ENCODE measurements at places on chromosomes 2 and 18. TPM values are rescaled to one million over a fixed set of nuclear protein-coding genes. Genes with fewer than 3 reads are reported as not detected.

Gene FSIP2
- 0.26 TPM for total RNA-seq

DNA sequence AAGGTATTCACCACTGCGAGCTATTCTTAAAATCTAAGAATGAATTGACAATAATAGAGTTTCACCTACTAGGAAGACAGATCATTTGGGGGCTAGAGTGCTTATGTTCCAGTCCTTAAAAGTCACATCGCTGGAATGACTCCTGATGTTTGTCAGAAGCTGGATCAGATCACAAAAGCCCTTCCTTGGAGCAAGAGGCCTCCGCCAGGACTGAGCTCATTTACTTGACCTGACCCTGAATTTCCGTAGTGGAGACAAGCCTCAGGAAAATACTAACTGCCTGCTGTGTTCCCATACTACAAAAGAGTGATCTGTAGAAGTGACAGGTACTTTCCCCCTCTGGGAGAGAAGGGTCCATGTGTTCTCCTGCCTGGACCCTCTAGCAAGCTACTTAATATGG lies 483.9 kb downstream of the DPP10 start:
- no peaks in the 10 kb centered on the region for H3K27me3 ChIP-seq
- H3K36me3 ChIP-seq: no peaks in the 10 kb centered on the region
- no peak overlapping the region for H3K27ac ChIP-seq
- H3K4me1 ChIP-seq: no peaks in the 10 kb centered on the region

DNA sequence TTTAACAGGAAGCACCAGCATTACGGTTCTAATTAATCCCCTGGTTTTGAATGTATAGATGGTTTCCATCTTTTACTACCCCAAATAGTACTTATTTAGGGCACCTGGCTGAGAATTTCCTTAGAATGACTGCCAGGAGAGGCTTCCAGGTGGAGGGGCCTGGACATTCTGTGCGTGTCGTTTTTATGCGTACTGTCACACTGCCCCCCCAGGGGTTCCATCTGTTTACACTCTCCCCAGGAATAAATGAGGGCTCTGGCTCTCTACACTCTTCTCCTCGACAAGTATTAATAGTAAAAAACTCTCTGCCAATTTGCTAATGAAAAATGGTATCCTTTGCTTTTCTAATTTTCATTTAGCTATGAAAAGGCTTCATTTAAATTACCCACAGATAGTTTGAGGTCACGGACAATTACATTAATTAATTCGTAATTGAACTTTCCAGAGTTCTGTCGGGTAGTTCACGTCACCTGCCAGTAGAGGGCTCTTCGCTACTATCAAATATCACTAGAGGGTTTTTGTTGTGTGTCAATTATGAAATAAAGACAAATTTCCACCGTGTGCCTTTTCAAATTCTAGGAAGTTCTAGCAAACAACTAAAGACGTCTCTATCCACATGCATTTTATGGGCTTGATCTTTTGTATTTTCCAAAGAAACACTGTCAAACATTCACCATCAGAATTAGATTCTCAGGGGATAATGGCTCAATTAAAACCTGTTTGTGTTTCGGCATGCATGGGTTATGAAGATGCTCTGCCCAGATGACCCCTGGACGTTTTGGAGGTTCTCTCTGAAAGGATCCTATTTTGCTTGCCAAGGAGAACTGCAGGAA lies 88.8 kb upstream of the ASB18 start:
- H3K4me3 ChIP-seq: no peak overlapping the region
- peak; percentile 4 for DNase-seq
- H3K27ac ChIP-seq: no peak overlapping the region
- no peaks in the 10 kb centered on the region for H3K36me3 ChIP-seq
- H3K27me3 ChIP-seq: no peaks in the 10 kb centered on the region

Gene RAB27B
- 0.77 TPM for total RNA-seq

- no peaks in the 10 kb centered on the region for H3K36me3 ChIP-seq
- H3K27ac ChIP-seq: no peak overlapping the region
- H3K4me3 ChIP-seq: no peak overlapping the region
- DNase-seq: no peak
- H3K27me3 ChIP-seq: no peaks in the 10 kb centered on the region
Measured at GRCh38 chr2:162430323-162430722, 86.4 kb downstream of the GCA start.
